ENCODE measurements at places on chromosomes 6 and 20.

DNA sequence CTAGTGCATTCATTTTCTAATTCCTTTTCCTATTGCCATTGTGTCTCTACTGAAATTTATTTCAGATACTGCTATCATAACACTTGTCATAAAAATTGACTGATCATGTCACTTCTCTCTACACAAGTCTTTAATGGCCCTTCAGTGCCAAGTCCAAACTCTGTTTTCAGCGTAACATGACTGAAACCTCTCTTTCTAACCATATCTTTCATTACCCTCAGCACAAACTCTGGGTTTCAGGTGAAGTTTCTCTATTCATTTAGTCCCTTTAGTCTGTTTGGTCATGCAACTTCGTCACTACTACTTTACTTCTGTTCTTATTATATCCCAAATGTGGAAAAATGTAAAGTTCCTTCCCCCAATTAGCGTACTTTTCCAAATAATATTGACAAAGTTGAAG lies 234.9 kb downstream of the OGFRL1 start:
- no peak for DNase-seq

DNA sequence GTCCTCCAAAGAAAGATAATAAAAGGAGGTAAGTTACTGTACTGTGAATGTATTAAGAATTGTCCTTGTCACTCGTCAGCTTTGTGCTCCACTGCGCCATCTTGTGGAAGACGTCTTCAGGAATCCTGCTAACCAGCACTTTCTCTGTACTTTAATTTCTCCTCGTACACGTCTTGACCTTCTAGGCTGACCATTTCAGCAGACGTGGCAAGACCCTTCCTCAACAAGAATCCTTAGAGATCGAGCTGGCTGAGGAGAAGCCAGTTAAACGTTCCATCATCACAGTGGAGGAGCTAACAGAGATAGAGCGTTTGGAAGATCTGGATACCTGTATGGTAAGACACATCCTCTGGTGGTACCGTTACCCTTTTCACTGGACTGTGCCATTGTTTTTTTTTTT lies 95.5 kb upstream of the SCGN start:
- DNase-seq, result peak; percentile 70

GRCh38 chr20:12614764-12615163 lies 394.0 kb upstream of the SPTLC3 start:
- no peak for DNase-seq

DNA sequence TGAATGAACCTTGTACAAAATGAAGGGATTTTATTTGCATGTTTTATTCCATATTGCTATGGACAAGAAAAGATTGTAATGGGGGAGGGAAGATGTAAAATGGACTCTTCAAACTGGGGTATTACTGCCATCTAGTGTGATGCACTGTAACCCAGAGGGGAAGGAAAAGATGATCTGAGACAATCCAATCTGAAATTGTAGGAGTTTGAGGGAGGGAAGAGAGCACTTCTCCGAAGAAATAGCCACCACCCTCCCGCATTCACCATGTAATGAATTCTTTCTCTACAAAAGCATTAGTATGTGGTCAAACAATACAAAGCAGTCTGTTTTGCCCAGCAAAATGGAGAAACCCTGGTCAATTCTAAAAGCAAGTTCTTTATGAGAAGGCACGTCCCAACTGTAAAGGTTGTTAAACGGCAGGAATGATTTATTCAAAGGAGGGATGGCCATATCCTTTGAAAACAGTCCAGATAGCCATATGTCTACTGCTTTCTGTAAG lies 679.5 kb upstream of the NRSN1 start:
- DNase-seq, result no peak

GRCh38 chr20:57707320-57707719 lies 2.5 kb downstream of the PMEPA1 start:
- DNase-seq, result no peak

- no peak for DNase-seq
These were observed 54.7 kb downstream of the RAB44 start for GRCh38 chr6:36752187-36752885.

DNA sequence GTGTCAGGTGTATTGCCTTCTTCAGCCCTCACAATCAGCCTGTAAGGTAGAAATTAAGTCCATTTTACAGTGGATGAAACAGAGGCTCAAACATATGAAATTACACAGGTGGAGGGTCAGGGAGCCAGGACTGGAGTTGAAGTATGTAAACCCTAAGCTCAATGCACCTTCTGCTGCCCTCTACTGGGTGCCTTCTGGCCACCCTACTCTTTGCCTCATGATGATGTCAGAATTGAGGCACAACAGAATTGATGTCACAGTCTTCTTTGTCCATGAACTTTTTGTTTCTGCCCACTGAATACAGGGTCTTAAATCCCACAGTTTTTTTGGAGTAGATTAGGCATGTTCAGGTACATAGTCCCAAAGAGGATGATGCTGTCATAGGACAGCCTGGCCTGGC lies 400.8 kb upstream of the CHD6 start:
- DNase-seq, result no peak

GRCh38 chr6:104608101-104608500 lies 251.6 kb downstream of the HACE1 start:
- DNase-seq, result no peak

GRCh38 chr20:38108986-38109541 lies 56.0 kb downstream of the TGM2 start:
- no peak for DNase-seq

- DNase-seq, result no peak
These were observed 28.1 kb downstream of the ROS1 start for GRCh38 chr6:117397536-117398227.

- DNase-seq, result no peak
These were observed 55.7 kb downstream of the LYRM4 start for GRCh38 chr6:5205035-5205507.

GRCh38 chr6:117233145-117233544 lies 32.2 kb upstream of the VGLL2 start:
- DNase-seq, result no peak

DNA sequence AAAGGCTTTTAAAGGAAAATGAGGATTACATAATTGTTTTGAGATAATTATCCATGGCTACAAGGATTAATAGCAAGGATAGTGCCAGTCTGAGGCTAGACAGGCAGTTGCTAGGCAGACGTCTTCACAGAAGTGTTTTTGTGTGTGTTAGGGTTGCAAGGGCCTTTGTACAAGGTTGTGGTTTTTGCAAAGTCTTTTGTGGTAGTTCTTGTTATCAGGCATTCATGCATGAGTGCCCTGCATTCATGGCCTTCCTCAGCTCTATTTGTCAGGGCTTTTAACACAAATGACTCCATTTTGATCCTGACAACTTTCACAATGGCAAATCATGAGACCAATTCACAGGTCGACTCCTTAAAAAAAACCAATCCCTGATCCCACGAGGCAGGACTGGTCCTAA lies 68.1 kb upstream of the TXNDC5 start:
- DNase-seq, result no peak

DNA sequence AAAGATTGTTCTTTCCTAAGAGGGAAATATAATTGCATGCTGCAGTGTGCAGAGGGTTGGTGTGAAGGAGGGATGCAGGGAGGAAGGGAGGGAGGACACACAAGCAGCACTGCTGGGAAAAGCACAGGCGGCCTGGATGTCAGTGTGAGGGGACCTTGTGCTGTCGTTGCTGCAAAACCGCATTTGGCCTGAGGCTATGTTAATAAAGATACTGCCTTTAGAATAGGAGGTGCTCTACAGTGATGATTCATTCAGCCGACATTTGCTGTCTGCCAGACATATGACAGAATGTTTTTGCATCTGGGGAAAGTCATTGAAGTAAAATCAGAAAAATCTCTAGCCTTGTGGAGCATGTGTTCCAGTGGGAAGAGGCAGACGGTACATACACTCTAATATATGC lies 50.5 kb upstream of the TRIM26 start:
- no peak for DNase-seq

DNA sequence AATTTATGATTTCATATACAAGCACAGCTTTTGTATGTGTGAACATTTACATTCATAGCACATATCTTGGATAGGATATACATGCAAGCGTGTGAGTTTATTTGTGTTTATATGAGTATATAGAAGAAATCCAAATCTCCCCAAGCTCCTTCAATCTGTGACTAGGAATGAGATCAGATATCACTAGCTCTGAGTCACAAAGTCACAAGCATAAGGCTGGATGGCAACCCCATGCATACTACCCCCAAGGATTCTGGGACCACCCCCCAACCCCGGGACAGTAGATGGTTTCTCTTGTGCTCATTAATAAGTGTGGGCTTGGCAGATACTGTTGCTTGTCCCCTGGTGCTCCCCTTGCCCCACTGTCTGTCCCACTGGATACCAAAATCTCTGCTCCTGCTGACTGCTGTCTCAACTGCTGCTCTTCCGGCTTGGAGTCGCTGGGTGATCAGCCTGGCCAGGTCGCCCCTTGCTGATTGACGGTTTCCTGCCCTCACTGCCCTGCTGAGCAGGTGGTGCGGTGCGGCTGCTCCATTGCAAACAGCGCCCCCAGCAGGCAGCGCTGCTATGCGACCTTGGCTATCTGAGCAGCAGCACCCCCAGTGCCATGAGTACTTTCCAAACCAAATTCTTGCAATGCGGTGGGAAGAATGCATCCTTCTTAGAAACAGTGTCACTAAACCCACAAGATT lies 279.4 kb downstream of the CD83 start:
- no peak for DNase-seq

GRCh38 chr6:116059713-116060571 lies 749 bp downstream of the FRK start:
- no peak for DNase-seq

DNA sequence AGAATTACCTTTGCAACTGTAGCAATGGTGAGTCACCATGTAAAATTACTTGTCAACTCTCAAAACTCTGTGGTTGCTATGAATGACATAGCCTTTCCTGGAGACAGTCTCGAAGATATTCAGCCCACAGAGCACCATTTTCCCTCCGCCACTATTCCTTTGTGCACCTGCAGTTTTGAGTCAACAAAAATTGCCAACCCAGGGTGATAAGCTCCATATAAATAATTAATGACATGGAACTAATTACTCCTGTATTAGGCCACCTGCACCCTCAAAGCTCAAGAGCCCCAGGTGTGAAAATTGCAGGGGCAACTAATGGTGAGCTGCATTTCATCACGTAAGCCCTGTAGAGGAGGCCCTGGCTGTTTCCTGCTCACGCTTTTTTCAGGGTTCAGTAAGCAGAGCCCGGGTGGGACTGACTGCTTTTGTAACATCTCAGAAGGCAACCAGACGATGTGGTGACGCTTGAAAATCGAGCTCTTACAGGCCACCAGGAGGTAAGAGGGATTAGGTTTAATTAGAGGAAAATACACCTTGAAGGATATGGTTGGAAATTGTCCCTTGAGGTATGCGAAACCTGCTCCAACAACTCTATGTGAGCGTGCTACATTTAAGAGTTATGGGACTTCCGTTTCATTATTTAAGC lies 70.8 kb downstream of the BMP2 start:
- no peak for DNase-seq

GRCh38 chr6:170052991-170053821 lies 237.7 kb downstream of the DLL1 start:
- no peak for DNase-seq

- DNase-seq, result no peak
These were observed 147.5 kb upstream of the SYNDIG1 start for GRCh38 chr20:24321973-24322372.

- no peak for DNase-seq
These were observed 91.0 kb downstream of the TMEM170B start for GRCh38 chr6:11628562-11628961.

DNA sequence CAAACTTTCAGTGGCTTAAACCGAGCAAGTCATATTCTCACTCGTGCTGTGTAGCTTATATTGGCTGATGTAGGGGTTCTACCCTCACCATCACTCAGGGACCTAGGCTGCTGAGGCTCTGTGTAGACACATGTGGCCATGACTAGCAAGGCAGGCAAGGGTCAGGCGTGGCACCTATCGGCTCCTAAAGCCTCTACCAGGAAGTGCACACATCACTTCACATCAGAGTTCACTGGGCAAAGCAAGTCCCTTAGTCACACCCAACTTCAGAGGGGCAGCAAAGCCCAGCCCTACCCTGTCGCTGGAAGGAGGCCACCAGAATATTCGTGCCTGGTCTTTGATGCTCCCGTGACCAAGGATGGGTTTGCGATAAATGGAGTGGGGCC lies 42.9 kb downstream of the PPP1R14C start:
- DNase-seq, result no peak

DNA sequence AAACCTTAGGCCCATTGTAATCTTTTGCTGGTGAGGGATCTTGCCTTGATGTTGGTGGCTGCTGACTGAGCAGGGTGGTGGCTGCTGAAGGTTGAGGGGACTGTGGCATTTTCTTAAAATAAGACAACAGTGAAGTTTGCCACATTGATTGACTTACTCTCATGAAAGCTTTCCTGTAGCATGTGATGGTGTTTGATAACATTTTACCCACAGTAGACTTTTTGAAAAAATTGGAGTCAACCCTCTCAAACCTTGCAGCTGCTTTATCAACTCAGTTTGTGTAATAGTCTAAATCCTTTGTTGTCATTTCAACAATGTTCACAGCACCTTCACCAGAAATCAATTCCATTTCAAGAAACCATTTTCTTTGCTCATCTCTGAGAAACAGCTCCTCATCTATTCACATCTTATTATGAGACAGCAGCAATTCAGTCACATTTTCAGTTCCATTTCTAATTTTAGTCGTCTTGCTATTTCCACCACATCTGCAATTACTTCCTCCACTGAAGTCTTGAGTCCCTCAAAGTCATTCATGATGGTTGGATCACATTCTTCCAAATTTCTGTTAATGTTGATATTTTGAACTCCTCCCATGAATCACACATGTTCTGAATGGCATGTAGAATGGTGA lies 37.2 kb downstream of the CST9L start:
- no peak for DNase-seq

DNA sequence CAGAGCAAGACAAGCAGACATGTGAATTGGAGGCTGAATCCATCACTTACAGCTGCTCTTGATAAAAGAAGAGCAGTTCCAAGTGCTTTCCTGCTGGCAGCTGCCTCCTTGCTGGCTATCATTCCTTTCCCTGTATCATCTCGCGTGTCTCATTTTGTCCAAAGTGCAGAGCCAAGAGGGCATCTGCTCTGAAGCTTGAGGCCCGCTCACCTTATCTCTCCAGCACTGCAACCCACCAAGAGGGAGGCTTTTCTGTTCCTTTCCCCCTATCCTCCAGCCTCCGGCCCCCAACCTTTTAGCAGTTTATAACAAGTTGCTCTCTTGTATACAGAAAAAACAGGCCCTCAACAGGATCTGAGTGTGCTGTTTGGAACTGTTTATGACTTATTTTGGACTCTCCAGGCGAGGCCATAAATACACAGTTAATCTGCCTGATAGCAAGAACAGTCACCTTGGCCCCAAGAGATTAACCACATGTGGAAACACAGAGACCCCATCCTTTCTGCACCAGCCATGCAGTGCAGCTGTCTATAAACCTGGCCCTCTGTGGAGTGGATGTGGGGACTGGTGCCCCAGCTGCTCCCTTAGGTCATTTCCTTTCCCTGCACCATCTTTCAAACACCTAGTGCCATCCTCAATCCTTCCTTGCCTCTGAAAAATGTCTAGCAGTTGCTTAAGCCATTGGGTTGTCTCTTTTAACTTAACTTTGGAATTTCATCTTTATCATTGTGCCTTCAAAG lies 172.5 kb upstream of the FERMT1 start:
- DNase-seq, result no peak
